Endothelial cell (in vitro differentiated cells): ENCODE measurements at places on chromosomes 11 and 22. TPM values are rescaled to one million over a fixed set of nuclear protein-coding genes. Genes with fewer than 3 reads are reported as not detected.

EI24 gene
- 134 TPM for total RNA-seq

CHRM1 gene
- not detected for total RNA-seq

SF1 gene
- 322 TPM for total RNA-seq

USP2 gene
- 1.5 TPM for total RNA-seq

IRF7 gene
- 11.6 TPM for total RNA-seq

LUZP2 gene
- total RNA-seq, result 0.10 TPM

PRG3 gene
- total RNA-seq, result not detected

TPP1 gene
- 52.9 TPM for total RNA-seq

ACTN3 gene
- total RNA-seq, result 0.21 TPM

PANX2 gene
- 0.87 TPM for total RNA-seq

PDGFD gene
- 17.2 TPM for total RNA-seq

ARHGAP8 gene
- total RNA-seq, result 0.80 TPM
